Activated CD4-positive, alpha-beta T cell treated with anti-CD3 and anti-CD28 coated beads for 48 hours (primary cell): ENCODE measurements at places on chromosomes 5 and 9.

DNA sequence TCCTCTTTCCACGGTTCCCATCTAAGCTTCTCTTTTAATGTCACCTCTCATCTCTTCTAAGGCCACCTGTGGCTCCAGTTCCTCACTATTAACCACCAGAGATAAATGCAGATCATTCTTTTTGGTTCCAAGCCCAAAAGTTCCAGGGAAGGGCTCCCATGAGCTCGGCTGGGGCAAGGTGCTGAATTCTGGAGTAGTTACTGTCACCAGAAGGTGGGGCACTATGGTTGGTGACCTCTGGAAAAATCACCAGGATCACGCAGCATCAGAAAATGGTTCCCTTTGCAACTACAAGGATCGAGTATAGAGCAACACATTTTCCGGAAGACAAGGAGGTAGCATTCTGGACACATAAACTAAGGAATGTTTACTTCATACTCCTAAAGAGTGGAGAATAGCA, 528.7 kb upstream of the DAP start:
- DNase-seq, result no peak

GRCh38 chr5:107459605-107460004, 211.1 kb downstream of the EFNA5 start:
- DNase-seq, result no peak

DNA sequence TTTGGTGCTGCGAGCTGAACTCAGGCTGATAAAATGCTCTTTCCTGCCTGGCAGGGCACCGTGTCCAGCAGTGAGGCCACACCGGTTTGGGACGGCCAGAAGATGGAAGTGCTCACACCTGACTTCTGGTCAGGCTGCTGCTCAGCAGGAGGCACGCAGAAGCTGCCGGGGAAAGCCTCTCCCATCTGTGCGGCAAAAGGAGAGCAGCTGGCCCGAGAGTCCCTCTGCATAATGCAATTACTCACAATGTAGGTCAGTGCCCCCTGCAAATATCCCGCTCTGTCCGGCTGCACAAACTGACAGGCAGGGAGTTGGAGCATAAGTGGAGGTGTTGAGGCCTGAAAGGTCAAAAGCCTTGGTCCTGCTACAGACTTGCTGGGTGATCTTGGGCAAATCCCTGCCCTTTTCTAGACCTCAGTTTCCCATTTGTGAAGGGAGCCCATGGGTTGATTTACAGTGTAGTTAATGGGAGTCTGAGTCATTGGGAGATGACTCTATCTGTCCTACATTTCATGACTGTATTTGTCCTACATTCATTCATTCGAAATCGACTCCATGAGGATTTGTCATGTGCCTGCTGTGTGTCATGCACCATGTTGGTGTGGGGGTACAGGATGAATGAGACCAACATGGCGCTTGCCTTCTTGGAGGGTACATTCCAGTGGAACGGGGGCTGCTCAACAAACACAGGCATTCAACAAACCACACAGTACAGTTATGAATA, 61.8 kb upstream of the TBC1D2 start:
- DNase-seq, result no peak

DNA sequence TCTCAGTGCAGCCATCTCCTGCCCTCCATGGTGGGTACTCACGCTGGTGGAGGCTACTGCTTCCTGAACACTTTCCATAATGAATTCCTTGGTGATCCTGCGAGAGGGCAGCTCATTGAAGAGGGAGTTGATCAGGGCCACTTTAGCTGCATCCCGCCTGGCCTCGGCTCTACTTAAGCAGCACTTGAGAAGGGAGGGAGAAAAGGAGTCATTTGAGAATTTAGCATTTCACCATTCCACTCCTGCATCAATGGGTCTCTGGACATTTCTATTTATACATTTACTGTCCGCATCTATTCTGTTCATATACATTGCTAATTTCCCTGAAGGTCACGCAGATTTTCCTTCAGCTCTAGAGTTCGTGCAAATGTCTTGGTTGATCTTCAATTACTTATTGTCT, 35.1 kb downstream of the LIX1 start:
- no peak for DNase-seq

- DNase-seq, result peak; percentile 75
Measured at GRCh38 chr5:157607371-157608161, 32.0 kb upstream of the ADAM19 start.

- DNase-seq, result no peak
Measured at GRCh38 chr9:3567988-3568387, 42.2 kb upstream of the RFX3 start.

GRCh38 chr9:130459151-130459550, 14.4 kb downstream of the ASS1 start:
- no peak for DNase-seq

GRCh38 chr5:5352675-5353074, 69.8 kb upstream of the ICE1 start:
- no peak for DNase-seq

DNA sequence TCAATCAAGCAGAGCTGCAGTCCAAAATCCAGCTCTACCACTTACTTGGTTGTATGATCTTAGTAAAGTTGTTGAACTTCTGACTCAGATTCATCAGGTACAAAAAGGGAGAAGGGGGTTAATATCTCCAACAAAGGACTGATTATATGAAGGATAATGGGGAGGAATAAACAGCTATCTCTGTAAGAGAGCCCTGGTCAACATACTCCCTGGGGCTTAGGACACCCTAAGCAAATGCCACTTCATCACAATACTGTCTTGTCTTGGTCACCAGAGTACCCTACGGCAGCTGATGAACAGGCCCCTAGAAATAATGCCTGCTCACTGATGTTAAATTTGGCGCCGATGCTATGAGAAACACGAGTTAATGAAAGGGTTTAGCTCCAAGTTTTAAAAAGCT, 34.8 kb downstream of the LHFPL2 start:
- no peak for DNase-seq

GRCh38 chr5:1761453-1761755, 38.2 kb downstream of the MRPL36 start:
- no peak for DNase-seq

DNA sequence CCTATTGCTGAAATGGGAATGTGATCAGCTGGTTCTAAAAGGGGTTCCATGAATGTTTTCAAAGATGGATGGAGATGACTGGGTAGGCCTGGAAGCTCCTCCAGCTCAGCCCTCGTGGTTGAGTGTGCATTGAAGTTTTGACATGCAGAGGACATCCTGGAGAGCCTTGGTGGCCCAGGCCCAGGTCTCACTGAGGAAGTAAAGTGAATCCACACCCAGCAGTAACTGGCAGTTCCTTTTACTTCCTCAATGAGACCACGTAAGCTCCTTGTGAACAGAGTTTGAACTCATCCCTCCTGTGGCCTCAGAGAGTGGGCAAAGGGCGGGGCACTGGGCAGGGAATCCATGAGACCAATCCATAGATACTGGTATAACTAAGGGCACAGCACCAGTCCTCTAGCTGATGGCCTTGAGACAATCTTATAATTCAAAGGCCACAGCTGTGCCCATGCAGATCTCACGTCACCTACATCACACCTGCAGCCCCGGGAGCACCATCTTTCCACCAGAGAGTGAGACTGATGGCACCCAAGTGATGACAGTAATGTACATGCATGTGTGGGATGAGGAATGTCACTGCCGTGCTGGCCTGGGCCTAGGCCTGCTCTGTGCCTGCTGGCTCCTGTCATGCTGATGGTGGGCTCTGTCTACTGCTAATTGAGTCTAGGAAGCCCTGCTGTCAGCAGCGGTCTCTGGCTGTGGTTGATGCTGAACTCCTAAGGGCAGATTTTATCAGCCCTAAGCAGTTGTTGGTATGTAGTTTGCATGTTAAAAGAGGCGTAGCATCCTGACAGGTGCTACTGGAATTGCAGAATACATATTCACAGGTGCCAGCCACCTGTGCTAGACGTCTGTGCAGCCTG, 257.8 kb downstream of the FSTL4 start:
- DNase-seq, result no peak
